ENCODE measurements at places on chromosomes 4 and X.
A peak's percentile ranks its signal among the peaks of the same experiment; 100 is the strongest.

DNA sequence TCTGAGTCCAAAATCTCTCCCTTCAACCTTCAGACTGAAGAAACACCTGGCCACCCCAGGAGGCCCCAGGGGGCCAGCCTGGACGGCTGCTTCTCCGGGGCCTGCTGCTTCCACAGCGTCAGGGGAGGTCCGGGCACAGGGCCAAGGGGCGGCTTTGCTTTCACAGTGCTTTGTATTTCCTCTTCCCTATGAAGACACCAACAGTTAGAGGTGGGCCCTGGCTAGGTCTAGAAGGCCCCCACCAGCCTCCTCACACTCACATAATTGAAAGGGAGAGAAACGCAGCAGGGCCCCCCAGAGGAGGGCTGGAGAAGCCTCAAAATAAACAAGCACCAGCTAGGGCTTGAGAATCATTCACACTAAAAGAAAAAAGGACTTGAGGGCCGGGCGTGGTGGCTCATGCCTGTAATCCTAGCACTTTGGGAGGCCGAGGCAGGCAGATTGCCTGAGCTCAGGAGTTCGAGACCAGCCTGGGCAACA is 17.8 kb downstream of the SCD5 start:
- no peak for DNase-seq

- no peak for DNase-seq
Observed at GRCh38 chrX:13638826-13639225, 14.1 kb upstream of the TCEANC start.

DNA sequence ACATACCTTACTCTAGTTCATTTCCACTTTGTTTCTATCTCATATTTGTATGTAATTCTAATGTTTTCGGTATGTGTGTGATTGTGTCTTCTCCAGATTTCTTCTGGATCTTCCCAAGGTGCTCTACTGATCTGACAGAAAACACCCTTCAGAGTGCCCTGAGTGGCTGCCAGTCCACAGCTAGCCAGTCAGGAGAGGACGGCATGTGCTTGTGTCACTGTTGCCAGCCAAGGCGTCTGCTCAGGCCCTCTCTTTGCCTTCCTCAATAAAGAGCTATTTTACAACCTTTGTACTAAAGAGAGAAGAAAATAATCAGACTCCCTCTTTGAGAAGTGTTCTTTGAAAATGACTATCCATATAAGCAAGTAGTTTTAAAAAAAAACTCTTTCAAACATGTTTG is 29.0 kb downstream of the CD99L2 start:
- DNase-seq, result no peak

- no peak for DNase-seq
Observed at GRCh38 chrX:29671421-29671820, 543.9 kb upstream of the MAGEB2 start.

DNA sequence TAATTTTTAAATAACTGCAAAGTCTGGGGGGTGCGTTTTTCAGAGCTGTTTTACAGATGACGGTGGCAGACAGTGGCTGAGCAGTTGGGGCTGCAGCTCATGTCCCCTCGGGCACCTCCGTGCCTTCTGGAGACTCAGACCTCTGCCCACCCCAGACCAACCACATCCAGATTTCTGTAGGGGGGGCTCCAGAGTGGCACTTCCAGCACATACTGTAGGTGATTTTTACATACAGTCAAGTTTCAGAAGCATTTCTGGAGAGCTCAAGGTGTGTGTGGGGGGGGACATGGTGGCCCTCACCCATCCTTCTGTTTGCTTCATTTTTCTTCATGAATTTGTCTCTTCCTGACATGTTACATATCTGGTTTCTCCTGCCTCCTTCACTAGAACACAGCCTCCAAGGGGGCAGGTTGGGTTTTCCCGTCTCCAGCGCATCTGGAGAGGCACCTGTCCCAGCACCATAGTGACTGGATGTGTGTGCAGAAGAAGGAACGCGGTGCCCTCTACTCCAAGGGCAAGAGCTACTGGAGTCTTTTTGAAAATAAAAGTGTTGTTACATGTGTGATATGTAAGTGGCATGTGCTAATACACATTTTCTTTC is 37.5 kb downstream of the TMEM271 start:
- DNase-seq, result no peak

DNA sequence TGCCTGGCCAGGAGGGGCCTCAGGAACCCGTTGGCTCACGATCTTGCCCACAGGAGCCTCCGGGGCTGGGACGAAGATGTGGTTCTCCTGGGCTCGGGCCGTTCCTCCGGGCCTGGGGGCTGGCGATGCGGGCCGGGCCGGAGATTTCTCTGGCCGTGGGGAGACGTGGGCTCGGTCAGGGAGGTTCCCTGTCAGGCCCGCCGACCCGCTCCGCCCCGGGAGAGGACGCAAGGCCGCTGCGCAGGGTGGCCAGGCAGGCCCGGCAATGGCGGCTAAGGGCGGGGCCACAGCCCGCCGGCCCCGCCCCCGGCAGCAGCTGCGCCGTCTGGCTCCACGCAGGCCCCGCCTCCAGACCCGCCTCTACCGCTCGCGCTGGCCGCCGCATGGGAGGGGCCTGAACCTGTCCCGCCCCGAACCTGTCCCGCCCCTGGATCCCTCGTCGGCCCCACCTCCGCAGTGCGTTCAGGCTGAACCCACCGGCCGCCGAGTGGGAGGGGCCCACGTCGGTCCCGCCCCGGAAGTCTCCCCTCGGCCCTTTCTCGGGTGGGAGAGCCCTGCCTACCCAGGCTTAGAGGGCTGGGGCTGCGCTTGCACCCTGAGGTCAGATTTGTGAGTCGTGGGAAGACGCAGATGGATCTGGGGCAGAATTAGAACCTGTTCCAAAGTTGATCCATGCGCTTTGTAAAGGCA is at the start of gene FAM3A:
FAM3A (minus strand) TSS at position 267 of the 690 bp plus-strand sequence. CDS start 460 bp downstream, outside the sequence.
- peak; percentile 94 for DNase-seq

DNA sequence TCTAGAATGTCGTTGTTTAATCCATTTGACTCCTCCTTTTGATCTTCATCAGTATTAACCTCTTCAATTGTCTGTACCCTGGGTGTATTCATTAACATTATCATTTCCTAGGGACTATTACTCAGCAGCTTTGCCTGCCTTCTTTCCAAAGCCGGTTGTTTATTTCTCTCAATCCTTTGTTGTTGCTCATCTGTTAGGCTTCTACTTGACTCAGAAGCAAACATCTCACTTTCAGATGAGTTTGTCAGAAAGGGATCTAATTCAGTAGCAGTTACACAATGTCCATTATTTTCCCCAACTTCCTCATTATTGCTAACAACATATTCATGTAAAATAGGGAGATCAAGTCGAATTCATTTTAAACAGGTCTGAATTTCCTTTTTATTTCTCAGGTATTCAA is 22.1 kb upstream of the HSD17B10 start:
- DNase-seq, result no peak

DNA sequence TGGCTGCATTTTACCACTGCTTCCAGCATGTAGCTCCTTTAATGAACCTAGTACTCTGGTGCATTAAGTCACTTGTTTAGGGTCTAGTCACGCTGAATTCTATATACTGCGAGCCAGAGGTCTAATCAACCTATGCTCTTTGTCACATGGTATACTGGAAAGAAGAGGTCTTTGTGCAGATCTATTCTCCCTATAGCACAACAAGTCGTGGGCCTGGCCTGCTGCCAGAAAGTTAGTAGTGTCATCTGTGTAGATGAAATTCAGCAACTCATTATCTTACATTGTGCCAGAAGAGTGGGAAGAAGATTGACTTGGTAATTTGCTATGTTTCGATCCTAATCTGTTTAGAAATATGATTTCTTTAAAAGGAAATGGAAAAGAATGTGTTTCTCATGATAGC is 80.8 kb downstream of the AWAT2 start:
- no peak for DNase-seq

- no peak for DNase-seq
Observed at GRCh38 chr4:113701169-113701568, 60.4 kb downstream of the CAMK2D start.

DNA sequence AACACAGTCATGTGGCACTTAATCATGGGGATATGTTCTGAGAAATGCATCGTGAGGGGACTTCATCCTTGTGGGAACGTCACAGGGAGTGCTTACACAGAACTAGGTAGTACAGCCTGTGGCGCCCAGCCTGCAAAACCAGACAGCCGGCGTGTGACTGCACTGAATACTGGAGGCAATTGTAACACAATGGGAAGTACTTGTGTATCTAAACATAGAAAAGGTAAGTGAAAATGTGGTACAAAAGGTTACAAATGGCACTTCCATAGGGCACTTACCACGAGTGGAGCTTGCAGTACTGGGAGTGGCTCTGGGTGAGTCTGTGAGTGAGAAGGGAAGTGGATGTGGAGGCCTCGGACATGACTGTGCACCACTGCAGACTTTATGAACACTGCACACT is 5.2 kb downstream of the TLR3 start:
- DNase-seq, result no peak

DNA sequence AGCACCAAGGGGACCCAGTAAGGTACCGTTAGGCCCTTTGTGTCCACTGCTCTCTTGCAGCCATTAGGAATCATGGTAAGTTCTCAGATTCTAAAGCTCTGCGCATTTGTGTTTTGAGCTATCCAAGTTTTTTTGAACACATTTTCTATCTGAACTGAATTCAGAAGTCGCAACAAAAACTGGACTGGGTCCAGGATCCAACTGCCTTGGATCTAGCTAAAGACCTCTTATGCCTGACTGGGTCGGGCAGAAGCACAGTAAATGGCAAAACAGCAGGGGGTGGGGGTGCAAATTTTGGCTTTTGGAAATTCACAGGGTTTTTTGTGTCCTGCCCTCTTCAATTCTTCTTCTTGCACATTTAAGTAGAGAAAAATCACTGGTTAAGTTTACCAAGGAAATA is 30.0 kb downstream of the RCHY1 start:
- no peak for DNase-seq

DNA sequence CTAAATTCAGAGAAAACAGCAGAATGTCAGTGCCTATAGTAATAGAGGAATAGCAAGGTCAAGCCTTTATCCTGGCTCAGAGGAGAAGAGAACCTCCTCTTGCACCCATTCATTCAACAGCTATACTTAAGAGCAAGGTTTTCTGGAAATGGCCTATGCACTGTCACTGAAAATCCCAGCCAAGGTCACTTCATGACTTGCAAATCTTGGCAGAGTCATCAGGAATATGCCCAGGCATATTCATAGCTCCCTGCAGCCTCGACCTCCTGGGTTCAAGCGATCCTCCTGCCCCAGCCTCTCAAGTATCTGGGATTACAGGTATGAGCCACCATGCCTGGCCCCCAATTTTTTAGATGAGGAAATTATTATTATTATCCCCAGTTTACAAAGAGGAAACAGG is 35.8 kb upstream of the NOCT start:
- no peak for DNase-seq

GRCh38 chr4:139265654-139266053 is 14.4 kb downstream of the MGARP start:
- no peak for DNase-seq

GRCh38 chrX:54788446-54788845 is 9.6 kb downstream of the ITIH6 start:
- DNase-seq, result no peak

DNA sequence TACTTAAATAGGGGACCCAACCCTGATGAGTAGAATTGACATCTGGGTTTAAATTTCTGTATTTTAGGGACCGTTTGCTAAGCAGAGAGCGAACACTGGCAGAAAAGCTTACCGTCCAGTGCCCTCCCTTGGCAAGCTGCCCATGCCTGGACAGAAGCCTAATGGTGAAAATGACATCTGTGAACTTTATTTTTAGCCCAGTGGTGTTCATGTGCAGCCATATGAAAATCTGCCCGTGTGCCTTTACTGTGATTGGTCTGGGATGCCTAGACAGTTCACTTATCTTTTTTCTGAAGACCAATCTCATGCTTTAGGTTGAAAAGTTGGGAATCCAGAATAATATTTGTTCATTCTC is 1.1 kb downstream of the STBD1 start:
- no peak for DNase-seq

GRCh38 chr4:173536808-173537429 is 6.9 kb upstream of the HAND2 start:
- no peak for DNase-seq

GRCh38 chr4:73705721-73706120 is 34.6 kb upstream of the CXCL8 start:
- DNase-seq, result no peak

DNA sequence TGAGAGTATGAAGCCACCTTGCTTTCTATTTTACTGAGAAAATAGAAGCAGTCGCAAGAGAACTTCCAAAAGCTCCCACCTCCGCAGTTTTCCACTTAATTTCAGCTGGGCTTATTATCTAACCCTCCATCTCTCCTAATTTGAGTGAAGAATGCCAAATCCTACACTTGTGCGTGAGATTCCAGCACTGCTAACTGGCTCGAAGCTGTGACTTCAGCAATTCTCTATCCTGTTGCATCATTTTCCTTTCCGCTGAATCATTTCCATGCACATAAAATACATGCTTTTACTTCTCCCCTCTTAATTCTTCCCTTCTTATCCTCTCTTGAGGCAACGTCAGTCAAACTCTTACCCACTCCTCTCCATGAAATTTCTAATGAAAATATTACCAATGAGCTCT is 189.5 kb downstream of the GASK1B start:
- DNase-seq, result no peak

DNA sequence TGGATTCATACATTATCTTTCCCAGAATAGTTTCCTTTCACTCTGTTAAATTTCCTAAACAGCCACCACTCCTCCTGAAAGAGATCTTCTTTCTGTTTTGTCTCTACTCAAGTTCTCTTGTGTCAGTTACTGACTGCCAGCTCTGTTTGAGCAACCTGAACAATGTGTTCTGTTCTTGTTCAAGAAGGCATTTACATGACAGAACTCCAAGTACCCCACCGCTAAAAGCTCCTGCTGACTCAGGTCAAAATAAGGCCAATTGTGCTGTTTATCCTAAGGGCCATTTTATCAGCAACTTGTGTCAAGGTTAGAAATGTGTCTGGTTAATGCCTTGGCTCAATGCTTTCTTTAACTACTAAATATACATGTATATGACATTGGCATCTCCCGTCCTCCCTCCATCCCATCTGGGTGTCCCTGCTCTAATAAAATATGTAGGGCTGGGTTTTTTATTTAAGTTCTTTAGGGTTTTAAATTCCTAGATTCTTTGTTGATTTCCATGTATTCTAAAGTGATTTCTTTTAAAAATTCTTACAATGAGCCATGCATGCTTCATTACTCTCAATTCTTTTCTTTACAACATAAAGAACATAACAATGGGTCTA is 144.3 kb upstream of the PAQR3 start:
- DNase-seq, result no peak

DNA sequence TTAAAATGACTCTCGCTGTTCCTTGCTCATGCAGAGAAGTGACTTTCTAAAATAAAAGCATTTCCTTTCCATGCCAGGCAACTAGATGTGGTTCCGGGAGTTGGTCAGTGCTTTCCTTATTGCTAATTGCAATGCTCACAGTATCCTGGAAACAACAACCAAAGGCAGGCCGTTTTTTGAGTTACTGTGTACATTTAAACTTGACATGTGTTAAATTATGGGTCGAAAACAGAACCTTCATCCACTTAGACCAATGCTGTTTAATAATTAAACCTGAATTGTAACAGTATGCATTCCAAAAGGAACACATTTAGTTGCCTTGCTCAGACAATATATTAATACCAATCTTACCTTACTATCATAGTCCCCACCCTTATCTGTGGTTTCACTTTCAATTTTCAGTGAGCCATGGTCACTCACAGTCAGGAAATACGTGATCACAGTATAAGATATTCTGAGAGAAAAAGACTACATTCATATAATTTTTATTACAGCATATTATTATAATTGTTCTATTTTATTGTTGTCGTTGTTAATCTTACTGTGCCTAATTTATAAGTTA is 102.6 kb downstream of the HS6ST2 start:
- no peak for DNase-seq

GRCh38 chr4:30495251-30495650 is 224.9 kb upstream of the PCDH7 start:
- DNase-seq, result no peak

All from activated naive CD4-positive, alpha-beta T cell treated with anti-CD3 and anti-CD28 coated beads, Interleukin-2, amount 10 ng/mL, durations not matched to agents 7 days and 5 days (primary cell).